ENCODE measurements at places on chromosomes 2 and 18.

- DNase-seq, result no peak
Observed at GRCh38 chr2:112160283-112161250, 22.4 kb downstream of the FBLN7 start.

- no peak for DNase-seq
Observed at GRCh38 chr2:19732255-19732654, 169.5 kb downstream of the TTC32 start.

- DNase-seq, result no peak
Observed at GRCh38 chr2:139457873-139458272, 677.7 kb upstream of the NXPH2 start.

- no peak for DNase-seq
Observed at GRCh38 chr2:48488545-48488944, 41.4 kb upstream of the STON1 start.

DNA sequence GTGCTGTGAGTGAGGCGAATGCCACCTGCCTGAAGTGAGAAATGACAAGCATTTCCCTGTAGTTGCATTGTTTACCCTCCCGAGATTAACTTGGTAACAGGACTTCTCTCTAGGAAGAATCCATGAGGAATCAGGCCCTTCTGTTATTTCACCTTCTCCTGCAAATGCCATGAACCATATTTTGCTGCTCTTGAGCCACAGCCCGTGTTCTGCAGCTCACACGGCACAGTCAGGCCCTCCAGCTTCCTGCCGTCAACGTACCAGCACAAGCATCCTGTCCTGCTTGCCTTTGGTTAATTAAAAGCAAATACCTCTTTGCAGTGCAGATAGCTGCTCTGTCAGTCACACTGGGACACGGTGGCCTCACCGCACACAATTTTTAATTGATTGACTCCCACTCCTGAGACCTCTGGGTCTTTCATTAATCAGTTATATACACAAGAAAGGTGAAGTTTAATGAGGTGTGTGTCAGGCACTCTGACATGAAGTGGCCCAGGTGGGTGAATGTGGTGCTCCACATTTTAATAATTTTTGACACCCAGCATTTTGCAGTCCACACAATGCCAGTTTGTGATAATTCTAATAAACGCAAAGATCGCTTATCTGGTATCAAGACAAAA lies 95.3 kb upstream of the ASB18 start:
- DNase-seq, result no peak

GRCh38 chr2:132517386-132517785 lies 100.8 kb downstream of the GPR39 start:
- DNase-seq, result no peak

- DNase-seq, result no peak
Observed at GRCh38 chr18:38301621-38302020, 736.0 kb upstream of the CELF4 start.

GRCh38 chr2:62688771-62689170 lies 16.7 kb upstream of the EHBP1 start:
- no peak for DNase-seq

- no peak for DNase-seq
Observed at GRCh38 chr2:172925600-172925999, 150.0 kb upstream of the MAP3K20 start.

GRCh38 chr2:106334802-106335201 lies 133.4 kb downstream of the RGPD3 start:
- DNase-seq, result no peak

GRCh38 chr2:175097297-175097696 lies 70.7 kb downstream of the ATF2 start:
- peak; percentile 63 for DNase-seq

GRCh38 chr2:60302377-60303126 lies 250.9 kb downstream of the BCL11A start:
- DNase-seq, result no peak

DNA sequence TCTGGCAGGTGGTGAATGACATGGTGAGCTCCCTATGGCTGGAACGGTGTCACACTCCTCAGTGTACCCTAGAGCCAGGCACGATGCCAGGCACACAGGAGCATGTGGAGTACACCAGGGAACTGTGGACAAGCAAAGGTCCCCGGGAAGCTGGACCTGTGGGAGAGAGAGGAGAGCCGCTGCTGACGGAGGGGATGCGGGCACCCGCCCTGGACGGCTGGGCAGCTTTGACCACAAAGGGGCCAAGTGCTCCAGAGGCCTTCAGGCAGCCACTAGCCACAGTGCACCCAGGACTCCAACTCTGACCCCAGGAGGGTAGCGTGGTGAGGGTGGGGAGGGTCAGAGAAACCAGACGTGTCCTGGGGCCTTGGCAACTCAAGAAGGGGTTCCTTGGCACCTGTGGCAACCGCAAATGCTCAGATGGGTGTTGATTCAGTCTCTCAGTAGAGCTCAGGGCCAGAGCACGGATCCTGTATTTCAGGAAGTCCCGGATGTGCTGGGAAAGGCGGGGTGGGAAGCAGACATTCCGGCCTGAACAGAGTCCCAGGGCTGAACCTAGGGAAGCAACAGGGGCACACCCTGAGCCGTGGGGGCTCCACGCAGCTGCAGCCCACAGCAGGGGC lies 2.3 kb upstream of the MAB21L4 start:
- DNase-seq, result no peak

GRCh38 chr18:75161256-75162028 lies 47.5 kb downstream of the PTGR3 start:
- no peak for DNase-seq

- no peak for DNase-seq
Observed at GRCh38 chr18:37516361-37516853, 49.2 kb downstream of the CELF4 start.

DNA sequence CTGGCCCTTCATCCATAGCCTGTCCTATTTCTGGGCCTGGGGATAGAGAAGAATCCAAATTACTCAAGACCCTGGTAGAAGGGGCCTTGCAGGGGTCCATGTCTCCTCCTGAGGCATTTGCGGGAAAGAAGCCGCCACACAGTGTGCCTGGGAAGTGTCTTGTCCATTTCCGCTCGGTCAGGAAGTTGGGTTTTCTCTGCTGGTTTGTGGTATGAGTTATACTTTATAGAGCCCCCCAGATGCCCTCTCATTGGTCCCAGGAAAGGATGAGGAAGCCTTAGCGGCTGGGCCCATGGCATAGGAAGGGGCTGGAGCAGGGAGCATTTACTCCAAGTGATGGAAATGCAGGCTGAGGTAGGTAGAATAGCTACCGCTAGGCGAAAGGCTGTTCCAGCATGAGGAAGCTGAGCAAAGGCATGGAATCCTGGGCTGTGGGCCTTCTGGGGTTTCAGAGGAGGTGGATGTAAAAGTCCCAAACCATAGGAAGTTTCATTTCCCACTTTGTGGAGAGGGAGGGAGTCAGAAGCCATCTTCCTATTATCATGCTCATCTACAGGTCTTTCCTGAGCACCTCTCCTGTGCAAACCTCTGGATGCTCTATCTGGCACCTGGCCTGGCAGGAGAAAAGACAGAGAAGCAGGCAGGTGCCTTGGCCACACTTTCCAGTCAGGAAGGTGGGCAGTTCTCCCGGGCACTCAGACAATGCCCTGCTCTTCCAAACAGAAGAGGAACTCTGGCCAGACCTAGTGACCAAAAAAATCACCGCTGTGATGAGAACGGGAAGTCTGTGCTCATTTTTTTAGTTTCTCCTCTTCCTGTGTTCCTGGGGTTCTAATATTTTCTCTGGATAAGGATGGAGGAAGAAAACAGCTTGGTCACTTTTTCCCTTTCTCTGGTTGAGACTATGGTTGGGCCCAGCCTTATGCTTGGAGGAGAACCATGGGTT lies 2.6 kb upstream of the CD207 start:
- DNase-seq, result no peak

GRCh38 chr2:74083750-74084149 lies 64.0 kb downstream of the BOLA3 start:
- DNase-seq, result no peak

DNA sequence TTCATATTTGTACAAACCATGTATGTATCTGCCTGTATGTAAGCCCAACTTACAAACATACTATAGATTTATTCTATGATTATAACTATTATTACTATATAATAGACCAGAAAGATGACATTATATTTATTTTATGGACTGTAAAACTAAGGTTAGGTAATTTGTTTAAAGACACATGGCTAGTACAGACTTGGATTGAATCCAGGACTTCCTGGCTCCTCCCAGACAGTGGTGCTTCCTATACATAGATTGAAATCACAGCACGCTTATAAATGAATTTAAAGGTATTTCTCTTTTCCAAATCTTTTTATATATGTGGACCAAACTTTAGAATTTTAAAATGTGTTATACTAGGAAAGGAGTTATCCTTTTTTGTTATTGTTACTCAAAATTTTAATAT lies 151.6 kb upstream of the MYO3B start:
- DNase-seq, result no peak

DNA sequence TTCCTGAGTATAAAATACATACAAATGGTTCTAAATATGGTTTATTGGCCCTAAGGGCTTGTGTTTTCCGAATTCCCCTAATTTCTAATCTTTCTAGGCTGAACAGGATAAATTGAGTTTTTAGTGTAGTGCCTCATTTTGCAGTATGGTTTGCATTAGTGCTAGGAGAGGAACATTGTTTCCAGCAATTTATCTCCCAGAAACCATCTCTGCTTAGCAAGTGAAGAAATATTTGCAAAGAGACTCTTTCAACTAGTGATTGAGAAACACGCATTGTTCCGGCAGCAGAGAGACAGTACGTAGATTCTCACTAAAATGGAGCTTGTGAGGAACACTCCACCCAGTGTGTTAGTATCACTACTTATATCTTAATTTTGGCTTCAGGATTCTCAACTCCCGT lies 177.8 kb upstream of the EPAS1 start:
- no peak for DNase-seq

GRCh38 chr18:9792565-9793245 lies 84.6 kb downstream of the RAB31 start:
- DNase-seq, result no peak

DNA sequence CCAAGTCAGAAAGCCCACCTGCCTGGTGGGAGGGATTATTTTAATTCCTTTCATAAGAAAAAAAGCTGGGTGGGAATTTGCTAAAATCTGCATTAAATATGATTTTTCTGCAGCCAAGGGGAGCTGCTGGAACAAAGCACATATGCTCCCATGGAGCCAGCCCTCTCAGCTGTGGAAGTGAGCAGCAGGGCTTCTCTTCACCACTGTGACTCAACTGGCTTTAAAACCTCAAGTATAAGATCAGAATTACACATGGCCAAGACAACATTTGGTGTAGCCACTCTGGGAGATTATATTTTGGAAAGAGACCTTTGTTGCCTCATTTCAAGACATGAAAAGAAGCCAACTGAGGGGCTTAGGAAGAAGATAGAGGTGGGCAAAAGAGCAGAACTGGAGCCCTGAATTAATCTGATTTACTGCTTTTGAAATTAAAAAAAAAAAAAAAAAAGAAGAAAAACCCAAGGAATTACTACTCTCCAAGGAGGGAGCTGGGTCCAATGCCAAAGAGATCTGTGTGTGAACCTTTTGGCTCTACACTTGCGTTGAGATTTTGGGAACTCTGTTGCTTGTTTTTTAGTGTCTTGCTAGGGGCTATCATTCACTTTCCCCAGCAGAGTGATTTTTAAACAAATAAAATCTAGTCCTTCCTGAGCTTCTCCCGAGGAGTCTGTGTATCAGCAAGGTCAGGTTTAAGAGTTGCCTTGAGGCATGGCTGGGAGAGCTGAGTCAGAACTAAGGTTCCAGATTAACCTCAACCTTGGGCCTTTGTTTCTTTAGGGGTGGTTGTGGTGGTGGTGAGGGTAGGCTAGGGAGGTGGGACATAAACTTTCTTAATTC lies 6.0 kb downstream of the LHCGR start:
- no peak for DNase-seq

- no peak for DNase-seq
Observed at GRCh38 chr2:69926849-69927515, 12.1 kb downstream of the MXD1 start.

- no peak for DNase-seq
Observed at GRCh38 chr2:131122496-131122895, 17.4 kb downstream of the PLEKHB2 start.

- DNase-seq, result no peak
Observed at GRCh38 chr18:67652288-67652687, 135.8 kb upstream of the DSEL start.

GRCh38 chr2:174925046-174925784 lies 80.0 kb downstream of the CHN1 start:
- DNase-seq, result no peak

DNA sequence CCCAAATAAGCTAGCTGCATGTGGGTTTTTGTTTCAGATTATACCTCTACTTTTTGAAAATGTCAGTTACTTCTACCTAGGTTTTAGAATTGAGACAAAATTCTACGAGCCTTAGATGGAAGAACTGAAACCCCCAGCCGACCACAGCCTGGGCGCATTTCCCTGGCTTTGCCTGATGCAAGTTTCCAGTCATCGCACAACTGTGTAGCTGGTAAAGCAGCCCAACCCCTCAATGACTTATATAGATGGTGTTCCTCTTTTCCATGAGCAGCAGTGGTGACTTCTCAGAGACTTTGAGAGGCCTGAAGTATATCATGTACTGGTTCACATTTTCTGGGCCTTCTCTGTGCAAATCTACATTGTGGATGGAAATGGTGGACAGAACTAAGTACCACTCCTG lies 515.4 kb upstream of the RAB6C start:
- DNase-seq, result no peak

DNA sequence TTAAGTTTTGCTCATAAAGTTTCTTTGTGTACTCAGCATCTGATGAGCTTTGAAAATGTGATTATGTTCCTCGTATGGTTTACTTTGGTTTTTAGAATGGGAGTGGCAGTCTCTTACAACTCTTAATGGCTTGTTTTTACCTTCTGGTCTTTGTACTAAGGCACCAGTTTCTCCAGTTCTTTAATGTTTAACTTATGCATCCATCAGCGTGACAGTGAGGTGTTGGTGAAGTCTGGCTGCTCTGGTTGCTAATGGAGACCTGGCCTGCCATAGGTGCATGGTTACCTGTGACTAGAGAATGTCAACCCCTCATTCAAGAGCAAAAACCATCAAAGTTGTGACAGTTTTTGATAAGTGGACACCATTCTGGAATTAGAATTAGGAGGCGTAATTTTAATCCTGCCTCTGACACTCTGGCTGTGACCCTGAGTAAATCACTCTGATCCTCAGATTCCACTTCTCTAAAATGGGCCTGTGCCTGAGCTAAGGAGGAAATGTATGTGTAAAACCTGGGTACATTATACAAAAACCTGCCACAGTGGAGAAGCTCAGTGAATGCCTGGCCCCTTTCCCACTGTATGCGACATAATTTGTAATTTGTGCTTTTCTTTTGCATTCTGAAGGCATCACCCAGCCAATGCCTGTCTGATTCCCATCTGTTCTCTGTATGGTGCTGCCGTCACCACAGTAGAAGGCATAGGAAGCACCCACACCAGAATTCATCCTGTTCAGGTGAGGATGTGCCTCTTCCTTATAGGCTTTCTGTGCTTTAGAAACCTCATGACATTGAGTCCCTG lies 11.2 kb downstream of the AOX1 start:
- no peak for DNase-seq

DNA sequence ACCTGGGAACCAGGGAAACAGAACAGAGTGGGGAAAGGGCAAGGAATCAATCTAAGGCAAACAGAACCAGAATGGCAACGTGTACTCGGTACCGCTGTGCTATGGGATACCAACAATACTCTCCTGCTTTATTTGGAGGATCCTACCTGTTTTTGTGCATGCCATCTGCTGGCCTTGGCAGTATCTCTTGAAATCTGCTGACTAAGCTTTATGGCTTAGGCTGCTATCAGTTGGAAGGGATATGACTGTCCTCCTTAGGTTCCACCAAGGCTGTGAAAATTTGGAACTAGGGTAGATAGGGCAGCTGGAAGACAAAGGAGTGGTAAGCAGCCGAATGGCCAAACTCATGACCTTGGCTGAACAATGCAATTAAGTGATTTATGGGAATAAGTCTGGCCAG lies 71.3 kb upstream of the LYPD6 start:
- DNase-seq, result no peak

All from brain pericyte (primary cell).